Stomach (tissue), 19 donors: ENCODE measurements at places on chromosomes 7 and 10. TPM values are rescaled to one million over a fixed set of nuclear protein-coding genes. Genes with fewer than 3 reads are reported as not detected.

DNA sequence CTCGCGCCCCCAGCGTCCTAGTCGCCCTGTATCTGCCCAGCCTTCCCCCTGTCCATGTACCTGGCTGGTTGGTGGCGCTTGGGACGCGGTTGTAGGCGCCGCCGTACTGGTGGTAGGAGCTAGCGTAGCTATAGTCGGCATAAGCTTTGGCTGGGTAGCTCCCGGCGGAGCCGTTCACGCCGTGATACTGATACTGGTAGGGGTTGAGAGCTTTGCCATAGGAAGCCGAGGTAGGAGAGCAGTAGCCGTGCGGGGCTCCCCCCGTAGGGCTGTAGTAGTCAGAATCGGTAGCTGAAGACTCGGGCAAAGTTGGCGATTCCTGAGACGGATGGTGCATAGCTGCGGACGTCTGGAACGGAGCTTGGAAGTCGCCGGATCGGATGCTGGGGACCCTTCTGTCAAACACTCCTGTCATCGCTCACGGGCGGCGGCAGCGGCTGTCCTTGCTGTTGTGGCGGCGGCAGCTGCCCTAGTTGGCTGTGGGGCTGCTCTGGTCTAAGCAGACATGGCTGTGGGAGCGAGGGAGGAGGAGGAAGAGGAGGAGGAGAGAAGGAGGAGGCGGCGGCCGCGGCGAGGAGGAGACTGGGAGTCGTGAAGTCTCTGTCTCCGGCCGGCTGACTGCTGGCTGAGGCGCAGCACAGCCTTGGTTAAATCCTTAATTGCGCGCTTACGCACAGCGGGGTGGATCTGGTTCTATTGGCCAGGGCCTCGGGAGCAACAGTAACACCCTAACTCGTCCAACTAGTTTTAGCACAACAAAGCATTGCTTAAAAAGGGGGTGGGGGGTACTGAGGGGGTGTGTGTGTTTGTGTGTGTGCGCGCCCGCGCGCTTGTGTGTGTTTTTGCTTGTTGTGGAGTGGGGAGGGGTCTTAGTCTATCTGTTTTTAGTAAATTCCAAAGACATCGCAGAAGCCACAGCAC, at the start of gene DLX5:
Gene DLX5, minus strand, starts transcription at position 623 of the 921 bp plus-strand sequence. Its CDS starts 208 bp downstream, at position 415.
- H3K4me1 ChIP-seq: peaks cover 21% of the 10 kb centered on the region
- DNase-seq: peak; percentile 80
- peaks cover 100% of the 10 kb centered on the region for H3K27me3 ChIP-seq
- no peak within 1 kb of the TSS for H3K27ac ChIP-seq

GRCh38 chr7:81810476-81811155, 40.8 kb upstream of the HGF start:
- H3K4me3 ChIP-seq: no peak overlapping the region
- H3K36me3 ChIP-seq: no peaks in the 10 kb centered on the region
- H3K27me3 ChIP-seq: no peaks in the 10 kb centered on the region
- no peak overlapping the region for H3K27ac ChIP-seq

- no peak overlapping the region for H3K27ac ChIP-seq
- DNase-seq: no peak
- H3K27me3 ChIP-seq: no peaks in the 10 kb centered on the region
- peaks cover 98% of the 10 kb centered on the region for H3K36me3 ChIP-seq
- H3K4me3 ChIP-seq: no peak overlapping the region
Observed at GRCh38 chr7:139574618-139575337, 51.3 kb downstream of the CLEC2L start.

DNA sequence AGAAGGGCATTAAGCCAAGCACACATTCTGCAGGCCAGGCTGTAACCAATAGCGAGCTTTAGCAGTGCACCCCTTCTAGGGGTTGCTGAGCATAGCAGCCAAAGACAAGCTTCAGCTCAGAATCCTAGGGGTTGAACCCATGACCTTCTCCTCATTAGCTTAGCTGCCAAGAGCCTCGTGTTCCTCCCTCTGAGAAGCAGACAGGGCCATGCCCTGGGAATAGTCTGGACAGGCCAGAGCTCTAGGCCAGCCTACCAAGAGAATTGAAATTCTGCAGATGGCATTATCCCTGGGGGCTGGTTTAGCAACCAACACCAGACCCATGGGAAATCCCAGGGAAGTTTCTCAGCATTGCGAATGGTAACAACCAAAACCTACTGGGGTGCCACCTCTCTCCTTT, 77.2 kb downstream of the PLXNA4 start:
- H3K27me3 ChIP-seq: no peaks in the 10 kb centered on the region
- H3K4me1 ChIP-seq: no peaks in the 10 kb centered on the region
- DNase-seq: no peak
- no peak overlapping the region for H3K4me3 ChIP-seq
- no peaks in the 10 kb centered on the region for H3K36me3 ChIP-seq

GRCh38 chr7:88355011-88355410, 48.3 kb upstream of the STEAP4 start:
- H3K27me3 ChIP-seq: no peaks in the 10 kb centered on the region
- H3K4me3 ChIP-seq: no peak overlapping the region

DNA sequence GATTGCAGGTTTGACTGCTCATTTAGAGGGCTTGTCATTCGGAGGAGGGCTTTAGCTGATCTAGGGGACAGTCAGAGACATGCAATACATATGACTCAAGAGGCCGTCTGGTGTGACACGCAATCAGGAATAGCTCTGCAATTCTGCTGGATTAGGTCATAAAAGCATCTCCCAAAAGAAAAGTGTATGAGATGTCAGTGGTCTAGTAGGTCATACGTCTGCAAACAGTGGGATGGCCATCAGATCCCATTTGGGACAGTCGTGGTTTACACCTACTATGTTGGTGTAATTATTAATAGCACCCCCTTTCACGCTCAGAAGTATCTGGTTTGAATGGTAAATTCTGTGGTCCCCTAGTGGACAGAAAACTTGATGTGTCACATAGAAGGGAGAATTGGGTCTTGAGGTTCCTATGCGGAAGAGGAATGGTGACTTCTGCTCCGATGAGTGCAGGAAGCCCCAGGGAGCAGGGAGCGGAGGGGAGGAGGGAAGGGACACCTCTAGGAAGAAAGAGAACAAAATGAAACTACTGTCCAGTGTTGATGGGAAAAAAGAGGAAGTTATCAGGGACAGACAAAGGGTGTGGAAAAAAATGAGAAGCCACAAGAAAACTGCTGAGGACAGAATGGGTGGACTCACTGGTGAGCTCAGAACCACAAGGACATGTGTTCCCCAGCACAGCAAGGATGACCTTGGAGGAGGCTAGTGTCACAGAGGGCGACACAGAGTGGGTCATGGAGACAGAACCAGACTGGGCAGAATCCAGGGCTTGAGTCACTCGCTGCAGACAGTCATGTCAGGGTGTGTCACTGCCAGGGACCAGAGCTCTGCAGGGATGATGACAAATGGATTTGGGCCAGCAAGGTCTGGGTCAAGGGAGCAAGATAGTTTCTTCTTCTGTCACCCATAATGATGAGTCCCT, 59.9 kb downstream of the MAP3K8 start:
- H3K27ac ChIP-seq: peak overlapping the region; percentile 46
- DNase-seq: peak; percentile 28
- no peak overlapping the region for H3K4me3 ChIP-seq

DNA sequence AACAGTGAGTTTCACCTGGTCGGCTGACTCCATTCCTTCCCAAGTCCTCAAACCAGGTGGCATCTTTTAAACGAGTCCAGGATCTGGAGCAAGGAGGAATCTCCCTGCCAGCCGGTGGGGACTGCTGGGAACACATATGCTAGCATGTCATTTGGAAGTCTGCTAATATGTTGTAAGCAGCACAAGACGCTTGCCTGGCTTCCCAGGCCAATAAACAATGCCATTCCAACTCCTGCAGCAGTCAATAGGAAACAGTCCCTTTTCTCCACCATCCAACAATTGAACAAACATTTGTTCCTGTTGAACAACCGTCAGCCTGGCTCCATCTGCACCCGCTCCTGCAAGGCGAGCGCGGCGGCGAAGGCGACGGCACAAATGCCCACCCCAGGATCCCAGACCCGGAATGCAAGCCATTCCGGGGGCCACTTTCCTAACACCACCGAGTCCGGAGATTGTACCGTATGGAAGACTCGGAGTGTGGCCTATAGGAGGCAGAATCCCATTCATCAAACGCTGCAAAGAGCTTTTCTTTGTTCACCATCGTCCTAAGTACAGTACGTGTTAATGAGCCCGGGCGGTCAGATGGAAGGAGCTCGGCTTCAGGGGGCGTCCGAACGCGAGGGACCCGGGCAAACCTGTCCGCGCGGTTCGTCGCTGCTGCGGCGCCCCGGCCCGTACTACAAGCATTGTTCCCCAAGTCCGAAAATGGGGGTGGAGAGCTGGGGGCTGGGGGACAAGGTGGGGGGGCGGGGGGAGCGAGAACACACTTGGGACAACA, 1.6 kb downstream of the FAM53B start:
- peaks cover 79% of the 10 kb centered on the region for H3K4me1 ChIP-seq
- H3K36me3 ChIP-seq: no peaks in the 10 kb centered on the region
- H3K27me3 ChIP-seq: no peaks in the 10 kb centered on the region
- peak overlapping the region; percentile 83 for H3K27ac ChIP-seq
- peak; percentile 73 for DNase-seq

GRCh38 chr7:44103923-44104859, at the start of gene AEBP1:
TSS of gene AEBP1 (plus strand) at chr7:44104345. CDS start at chr7:44104666, 321 bp downstream.
- H3K27me3 ChIP-seq: peaks cover 41% of the 10 kb centered on the region
- peak within 1 kb of the TSS; percentile 54 for H3K4me3 ChIP-seq
- peaks cover 18% of the 10 kb centered on the region for H3K36me3 ChIP-seq
- DNase-seq: peak; percentile 78
- H3K4me1 ChIP-seq: peaks cover 5% of the 10 kb centered on the region

- H3K27ac ChIP-seq: peak overlapping the region; percentile 51
- no peak for DNase-seq
- no peaks in the 10 kb centered on the region for H3K36me3 ChIP-seq
Observed at GRCh38 chr10:68566955-68567354, 6.8 kb downstream of the TET1 start.

DNA sequence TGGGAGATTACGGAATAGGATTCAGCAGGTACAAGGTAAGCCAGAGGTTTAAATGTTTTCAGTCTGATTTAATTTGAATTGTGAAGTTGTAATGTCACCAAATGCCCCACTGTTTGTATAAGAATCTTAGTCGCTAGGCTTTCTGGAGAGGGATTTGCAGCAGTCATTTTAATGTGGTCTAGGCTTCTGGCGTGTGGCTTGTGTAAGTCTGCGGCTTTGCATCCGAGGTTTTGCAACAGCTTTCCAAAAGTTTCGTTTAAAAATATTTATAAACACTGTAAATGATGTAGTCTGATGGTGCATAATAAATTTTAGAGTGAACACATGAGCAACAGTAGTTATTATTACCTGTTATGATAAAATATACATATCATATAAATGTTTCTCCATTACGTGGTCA, 26.1 kb upstream of the BHLHA15 start:
- H3K36me3 ChIP-seq: peaks cover 6% of the 10 kb centered on the region
- H3K4me3 ChIP-seq: no peak overlapping the region
- H3K27ac ChIP-seq: no peak overlapping the region

GRCh38 chr7:155999631-156000489, 187.6 kb upstream of the SHH start:
- peaks cover 4% of the 10 kb centered on the region for H3K4me1 ChIP-seq
- DNase-seq: no peak
- H3K4me3 ChIP-seq: no peak overlapping the region
- H3K27ac ChIP-seq: no peak overlapping the region
- H3K27me3 ChIP-seq: peaks cover 26% of the 10 kb centered on the region

- H3K4me3 ChIP-seq: no peak overlapping the region
- no peaks in the 10 kb centered on the region for H3K4me1 ChIP-seq
- H3K36me3 ChIP-seq: no peaks in the 10 kb centered on the region
Observed at GRCh38 chr10:77702166-77702565, 64.6 kb upstream of the KCNMA1 start.

DNA sequence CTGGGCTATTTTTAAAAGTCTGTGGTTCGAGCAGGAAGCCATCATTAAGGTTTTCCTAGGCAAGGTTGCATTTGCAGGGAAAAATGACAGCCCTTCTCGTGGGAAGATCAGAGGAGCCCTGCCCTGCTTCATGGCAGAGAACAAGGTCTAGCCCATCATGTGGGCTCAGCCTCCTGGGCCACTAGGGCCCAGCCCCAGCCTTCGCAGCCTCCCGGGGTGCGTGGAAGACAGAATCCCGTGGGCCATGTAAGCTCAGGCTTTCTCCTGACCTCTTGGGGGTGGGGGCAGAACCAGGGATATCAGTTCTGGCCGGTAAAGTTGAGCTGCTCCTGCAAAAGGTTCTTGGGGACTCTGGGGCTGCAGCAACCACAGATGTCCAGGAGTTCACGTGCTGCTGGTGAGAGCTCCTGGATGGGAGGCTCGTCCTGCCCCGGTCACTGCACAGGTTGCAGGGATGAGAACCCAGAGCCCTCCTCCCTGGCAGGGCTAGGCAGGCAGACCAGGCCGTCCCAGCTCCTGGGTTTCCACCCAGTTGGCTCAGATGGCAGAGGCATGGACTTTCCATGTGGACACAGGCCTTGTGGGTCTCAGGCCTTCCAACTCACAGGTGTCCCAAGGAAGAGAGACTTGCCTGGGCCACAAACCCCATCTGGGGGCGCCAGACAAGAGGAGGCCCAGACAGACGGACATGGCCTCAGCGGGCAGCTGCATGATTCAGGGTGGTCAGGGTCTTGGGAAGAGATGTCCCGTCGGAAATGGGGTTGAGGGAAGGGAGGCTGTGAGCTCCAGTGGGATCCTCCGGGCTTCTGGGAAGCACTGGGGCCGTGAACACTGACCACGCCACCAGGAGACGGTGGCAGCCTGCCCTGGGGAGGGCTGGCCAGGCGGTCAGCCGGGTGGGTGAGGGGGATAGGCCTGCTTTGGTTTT, 126.2 kb downstream of the NEURL1 start:
- no peaks in the 10 kb centered on the region for H3K27me3 ChIP-seq
- H3K36me3 ChIP-seq: peaks cover 91% of the 10 kb centered on the region
- H3K4me3 ChIP-seq: no peak overlapping the region
- H3K27ac ChIP-seq: peak overlapping the region; percentile 68
- no peak for DNase-seq

DNA sequence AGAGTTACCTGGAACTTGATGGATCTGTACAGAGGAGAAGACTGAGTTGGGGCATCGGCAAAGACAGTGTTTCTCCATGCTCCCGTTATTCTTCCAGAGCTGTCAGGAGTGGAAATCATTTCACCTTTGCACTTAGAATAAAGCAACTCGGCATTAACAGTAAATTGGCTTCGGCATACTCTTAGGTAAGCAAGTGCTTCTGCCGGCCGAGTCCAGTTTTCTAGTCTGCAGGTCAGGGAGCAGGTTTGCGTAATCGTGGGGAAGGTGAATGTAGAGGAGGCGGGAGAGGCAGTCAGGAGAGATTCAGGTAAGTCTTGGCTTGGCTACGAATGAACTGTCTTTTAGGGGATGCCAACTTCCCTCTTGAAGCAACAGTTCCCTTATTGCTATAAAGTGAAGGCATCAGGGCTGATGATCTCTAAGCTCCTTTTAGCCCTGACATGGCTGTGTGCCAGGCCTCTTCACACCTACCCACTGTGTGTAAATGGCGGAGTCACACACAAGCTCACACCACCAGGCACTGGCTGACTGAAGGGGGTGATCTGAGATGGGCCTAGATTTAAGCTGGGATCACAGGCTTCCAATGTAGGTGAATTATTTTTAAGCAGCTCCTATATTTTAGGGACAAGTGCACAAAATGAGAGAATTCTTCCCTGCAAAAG, 127.1 kb downstream of the GATA3 start:
- no peak for DNase-seq
- H3K27me3 ChIP-seq: no peaks in the 10 kb centered on the region
- no peaks in the 10 kb centered on the region for H3K36me3 ChIP-seq
- no peak overlapping the region for H3K27ac ChIP-seq
- H3K4me3 ChIP-seq: no peak overlapping the region

- DNase-seq: no peak
- H3K27ac ChIP-seq: no peak overlapping the region
- H3K27me3 ChIP-seq: no peaks in the 10 kb centered on the region
- H3K36me3 ChIP-seq: peaks cover 31% of the 10 kb centered on the region
Observed at GRCh38 chr7:30596721-30597120, 2.0 kb downstream of the GARS1 start.

GRCh38 chr7:10708447-10708846, 265.2 kb upstream of the PHF14 start:
- H3K4me1 ChIP-seq: no peaks in the 10 kb centered on the region
- H3K4me3 ChIP-seq: no peak overlapping the region
- no peak overlapping the region for H3K27ac ChIP-seq
- H3K27me3 ChIP-seq: no peaks in the 10 kb centered on the region

OR2A1 gene
- total RNA-seq: not detected

CARD11 gene
- 0.45 TPM for total RNA-seq

CDK14 gene
- 13.4 TPM for total RNA-seq
